Gastroesophageal sphincter (tissue), 4 donors: ENCODE measurements at places on chromosomes 5 and 9.

GRCh38 chr9:114059047-114059803, 18.9 kb downstream of the AMBP start:
- ATAC-seq: no peak

DNA sequence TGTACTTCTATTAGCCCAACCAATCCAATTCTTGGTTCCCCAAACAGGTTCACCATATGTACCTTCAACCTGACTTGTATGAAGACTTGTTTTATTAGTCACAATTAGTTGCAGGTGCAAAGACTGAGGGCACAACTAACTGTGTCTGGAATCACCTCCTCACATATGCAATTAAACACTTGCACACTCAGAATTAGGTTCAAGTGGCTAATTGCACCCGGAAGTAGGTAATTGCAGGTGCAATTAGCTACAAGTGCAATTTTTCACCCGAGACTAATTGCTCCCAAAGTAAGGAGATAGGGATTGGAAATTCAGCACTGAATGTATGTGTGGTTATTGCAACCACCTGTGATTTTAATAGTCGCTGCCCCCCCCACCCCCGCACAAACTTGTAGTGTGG, 338.9 kb downstream of the ZSWIM6 start:
- ATAC-seq: no peak

GRCh38 chr9:98892288-98892687, 51.4 kb upstream of the COL15A1 start:
- ATAC-seq: no peak

DNA sequence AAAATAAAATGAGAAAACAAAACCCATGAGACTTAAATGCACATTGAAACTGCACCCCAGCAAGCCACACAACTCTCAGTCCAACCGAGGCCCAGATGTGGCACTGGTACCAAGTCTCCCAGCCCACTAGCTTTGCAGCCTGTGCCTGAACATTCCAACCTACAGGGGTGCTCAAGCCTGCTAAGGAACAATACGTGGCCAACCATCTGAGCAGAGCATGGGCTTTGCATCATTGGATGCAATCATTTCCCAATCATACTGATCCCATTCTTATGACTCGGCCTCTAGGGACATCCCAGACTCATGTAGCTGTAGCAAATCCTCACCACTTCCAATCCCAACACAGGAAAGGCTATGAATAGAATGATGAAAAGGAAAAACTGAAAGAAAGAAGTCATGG, 297.2 kb downstream of the SPOCK1 start:
- peak; percentile 92 for ATAC-seq

- peak; percentile 17 for ATAC-seq
These were observed 627 bp downstream of the ARRDC1 start for GRCh38 chr9:137606005-137606621.

DNA sequence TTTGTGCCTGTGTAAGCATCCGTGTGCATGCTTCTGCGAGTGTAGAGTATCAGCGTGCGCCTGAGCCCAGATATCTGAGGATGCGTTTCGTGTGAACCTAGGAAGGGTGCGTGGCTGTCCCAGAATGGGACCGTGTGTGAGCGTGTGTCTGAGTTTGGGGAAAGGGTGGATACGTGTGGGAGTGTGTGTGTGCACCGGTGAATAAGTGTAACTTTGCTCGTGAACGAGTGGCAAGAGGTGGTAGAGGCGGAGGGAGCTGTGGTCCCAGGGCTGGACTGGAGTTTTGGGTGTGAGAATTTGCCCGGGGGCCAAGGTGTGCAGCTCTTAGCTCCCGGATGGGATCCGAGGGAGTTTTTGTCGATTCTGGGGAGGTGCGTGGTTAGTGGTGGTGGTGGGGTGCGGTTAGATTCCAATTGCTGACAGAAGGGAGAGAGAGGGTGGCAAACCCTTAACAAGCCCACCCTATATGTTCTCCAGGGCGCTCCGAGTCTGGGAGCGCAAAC, 686 bp upstream of the COL27A1 start:
- ATAC-seq: no peak

GRCh38 chr9:3398232-3398648, 127.6 kb downstream of the RFX3 start:
- no peak for ATAC-seq

- no peak for ATAC-seq
These were observed 186.7 kb downstream of the MSX2 start for GRCh38 chr5:174911118-174911517.

- ATAC-seq: no peak
These were observed 45.3 kb downstream of the PTPN3 start for GRCh38 chr9:109452761-109453160.

DNA sequence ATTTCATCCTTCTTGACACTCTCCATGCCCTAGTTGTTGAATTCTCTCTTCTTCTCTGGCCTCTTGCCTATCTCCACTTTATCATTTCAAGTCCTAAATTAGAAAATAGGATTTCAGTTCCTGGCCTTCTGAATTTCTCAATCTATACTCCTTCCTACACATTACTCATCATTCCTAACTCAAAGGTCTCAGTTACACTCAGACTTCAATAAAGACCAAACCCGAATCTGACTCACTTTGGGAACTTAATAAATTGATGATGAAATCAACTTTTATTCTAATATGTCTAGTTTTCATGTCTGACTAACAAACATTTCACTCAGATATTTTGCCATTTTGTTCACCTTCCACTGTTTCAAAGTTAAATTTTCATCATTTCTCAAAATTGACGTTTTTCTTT, 113.6 kb upstream of the TSLP start:
- ATAC-seq: no peak

GRCh38 chr5:82167372-82167935, 110.7 kb downstream of the RPS23 start:
- ATAC-seq: no peak

DNA sequence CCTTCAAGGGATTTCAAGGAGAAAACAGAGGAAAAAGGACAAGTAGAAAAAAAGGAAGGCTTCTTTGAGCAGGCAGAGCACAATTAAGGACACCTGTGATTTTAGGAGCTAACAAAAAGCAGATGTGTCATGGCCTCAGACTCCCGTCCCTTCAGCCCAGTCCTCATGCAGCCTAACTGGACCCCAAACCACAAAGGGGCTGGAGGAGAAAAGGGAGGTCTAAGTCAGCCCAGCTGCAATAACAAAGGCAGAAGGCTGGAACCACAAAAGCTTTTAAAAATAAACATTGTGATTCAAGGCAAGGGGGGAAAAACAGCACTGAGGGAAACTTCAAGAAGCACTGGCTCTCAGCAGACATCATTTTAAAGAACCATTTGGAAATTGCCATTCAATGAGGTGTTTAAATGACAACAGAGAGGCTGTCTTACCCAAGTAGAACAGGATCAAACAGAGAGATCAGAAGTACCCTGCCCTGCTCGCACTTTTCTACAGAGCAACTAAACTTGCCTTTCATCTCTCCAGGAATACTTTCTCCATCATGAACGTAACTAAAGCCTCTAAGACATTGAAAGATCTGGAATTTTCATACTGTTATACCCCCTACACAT, 89.3 kb downstream of the SEMA5A start:
- ATAC-seq: no peak

DNA sequence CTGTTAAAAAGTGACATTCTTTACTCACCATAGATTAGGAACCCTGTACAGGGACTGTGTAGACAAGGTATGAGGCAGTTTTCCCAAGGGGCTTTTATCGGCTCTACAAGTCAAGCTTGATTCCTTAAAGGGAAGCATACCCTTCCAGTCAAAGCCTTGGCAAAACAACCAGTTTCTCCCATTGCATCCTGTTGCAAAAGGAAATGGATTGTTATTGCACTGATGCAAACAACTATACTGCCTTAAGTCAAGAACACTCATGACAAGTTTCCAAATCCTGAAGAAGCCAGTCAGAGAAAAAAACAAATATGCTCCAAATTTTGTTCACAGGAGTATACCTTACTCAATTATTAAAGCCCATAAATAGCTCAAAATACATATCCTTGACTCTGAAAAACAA, 67.5 kb downstream of the RGMB start:
- ATAC-seq: no peak

GRCh38 chr5:939368-939767, 46.7 kb downstream of the TRIP13 start:
- no peak for ATAC-seq

DNA sequence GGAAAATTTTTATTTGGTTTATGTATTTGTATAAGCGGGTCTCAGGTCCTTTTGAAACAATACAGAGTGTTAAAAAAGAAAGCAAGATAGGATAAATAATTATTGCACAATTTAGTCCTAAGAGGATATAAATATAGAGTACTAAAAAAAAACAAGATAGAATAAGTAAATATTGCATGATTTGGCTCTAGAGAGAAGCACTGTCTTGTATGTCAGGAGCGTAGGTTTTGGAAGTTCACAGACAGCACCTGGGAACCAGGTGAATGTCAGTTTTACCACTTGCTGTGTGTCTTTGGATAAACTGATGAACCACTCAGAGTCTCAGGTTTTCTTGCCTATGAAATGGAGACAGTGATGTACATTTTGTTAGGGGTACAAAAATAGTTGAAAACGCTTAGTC, 266.2 kb upstream of the ADAMTSL1 start:
- ATAC-seq: no peak

- ATAC-seq: no peak
These were observed 196.2 kb upstream of the RAI14 start for GRCh38 chr5:34459908-34460307.

DNA sequence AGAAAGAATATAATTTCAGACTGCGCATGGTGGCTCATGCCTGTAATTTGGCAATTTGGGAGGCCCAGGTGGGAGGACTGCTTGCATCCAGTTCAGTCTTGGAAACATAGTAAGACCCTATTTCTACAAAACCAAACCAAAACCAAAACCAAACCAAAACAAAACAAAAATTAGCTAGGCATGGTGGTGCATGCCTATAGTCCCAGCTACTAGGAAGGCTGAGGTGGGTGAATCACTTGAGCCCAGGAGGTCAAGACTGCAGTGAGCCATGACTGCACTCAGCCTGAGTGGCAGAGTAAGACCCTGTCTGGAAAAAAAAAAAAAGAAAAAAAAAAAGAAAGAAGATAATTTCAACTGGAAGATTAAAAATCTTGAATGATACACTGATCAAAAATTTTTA, 137.0 kb upstream of the ACOT12 start:
- no peak for ATAC-seq

DNA sequence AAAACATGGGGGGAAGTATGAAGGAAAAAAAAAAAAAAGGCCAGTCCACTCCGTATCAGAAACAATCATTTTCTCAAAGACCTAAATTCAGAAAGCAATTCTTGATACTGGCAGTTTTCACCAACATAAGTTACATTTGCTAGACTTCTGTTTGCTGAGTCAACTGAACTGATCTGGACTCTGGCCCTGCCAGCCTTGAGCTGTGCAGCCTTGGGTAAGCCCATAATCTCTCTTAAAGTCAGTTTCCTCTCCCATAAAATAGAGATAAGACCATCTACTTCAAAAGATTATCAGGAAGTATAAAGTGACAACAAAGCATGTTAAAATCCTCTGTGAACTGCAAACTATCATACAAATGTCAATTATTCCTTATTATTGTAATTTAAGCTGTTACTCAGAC, 106.8 kb downstream of the MAPKAP1 start:
- no peak for ATAC-seq

DNA sequence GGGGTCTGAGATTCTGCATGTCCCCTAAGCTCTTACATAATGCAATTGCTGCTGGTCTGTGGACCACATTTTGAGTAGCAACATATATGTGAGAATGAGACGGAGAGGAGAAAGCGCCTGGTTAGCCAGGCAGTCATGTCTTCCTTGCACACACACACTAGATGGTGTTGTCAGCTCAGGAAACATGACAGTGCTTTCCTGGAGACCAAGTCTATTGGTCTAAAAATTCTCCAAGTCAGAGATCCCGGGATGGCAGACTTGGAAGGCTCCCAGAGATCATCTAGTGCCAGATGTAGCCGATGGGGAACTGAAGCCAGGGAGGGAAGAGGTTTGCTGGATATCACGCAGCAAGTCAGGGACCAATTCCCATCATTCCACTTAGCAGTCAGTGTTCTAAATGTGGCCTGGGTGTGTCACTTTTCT, 53.4 kb downstream of the GALNT12 start:
- ATAC-seq: peak; percentile 77

GRCh38 chr5:92050970-92051369, 667.9 kb upstream of the ARRDC3 start:
- ATAC-seq: no peak

- peak; percentile 82 for ATAC-seq
These were observed 5.2 kb upstream of the SLC22A5 start for GRCh38 chr5:132364319-132364718.

- ATAC-seq: no peak
These were observed 227.0 kb downstream of the ENC1 start for GRCh38 chr5:74413403-74414048.

DNA sequence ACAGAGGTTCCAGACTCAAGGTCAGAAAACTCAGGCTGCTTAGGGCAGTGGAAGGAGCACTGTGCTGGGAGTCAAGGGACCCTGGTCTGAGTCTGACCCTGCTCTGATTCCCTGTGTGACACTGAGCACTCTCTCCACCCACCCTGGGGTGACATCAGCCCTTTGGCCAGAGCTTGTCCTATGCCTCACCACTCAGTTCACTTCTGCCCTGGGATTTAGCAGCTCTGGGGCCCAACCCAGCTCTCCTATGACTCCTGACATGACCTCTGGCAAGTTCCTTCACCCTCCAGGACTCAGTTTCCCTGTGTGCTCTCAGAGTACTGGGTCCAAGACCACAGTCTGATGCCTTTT, 63.9 kb downstream of the FAM114A2 start:
- peak; percentile 25 for ATAC-seq

DNA sequence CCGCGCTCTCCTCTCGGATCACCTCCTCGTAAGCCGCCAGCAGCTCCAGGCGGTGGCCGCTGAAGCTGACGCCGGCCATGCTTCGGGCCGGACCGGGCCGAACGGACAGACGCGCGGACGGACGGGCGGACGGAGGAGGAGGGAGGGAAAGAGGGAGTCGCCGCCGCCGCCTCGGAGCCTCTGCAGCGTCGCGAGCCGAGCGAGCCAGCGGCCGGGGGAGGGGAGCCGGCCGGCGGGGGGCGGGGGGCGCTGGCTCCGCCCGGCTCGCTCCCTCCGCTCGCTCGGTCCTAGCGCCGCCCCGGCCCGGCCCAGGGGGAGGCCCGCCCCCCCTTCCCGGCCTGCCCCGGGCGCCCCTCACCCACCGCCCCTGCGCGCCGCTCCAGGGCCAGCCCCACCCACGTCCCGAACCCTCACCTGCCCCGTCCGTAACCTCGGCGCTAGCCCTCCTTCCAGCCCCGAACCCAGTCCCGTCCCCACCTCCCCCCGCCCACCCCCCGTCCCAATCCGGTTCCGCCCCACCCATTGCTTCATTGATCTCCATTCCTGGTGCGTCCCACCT, at the start of gene DBN1:
Gene DBN1 (minus strand): TSS at position 192 of the 559 bp plus-strand sequence. CDS start 113 bp downstream, at position 79.
- ATAC-seq: peak; percentile 65

- no peak for ATAC-seq
These were observed 42.3 kb downstream of the SNCAIP start for GRCh38 chr5:122354293-122354692.

DNA sequence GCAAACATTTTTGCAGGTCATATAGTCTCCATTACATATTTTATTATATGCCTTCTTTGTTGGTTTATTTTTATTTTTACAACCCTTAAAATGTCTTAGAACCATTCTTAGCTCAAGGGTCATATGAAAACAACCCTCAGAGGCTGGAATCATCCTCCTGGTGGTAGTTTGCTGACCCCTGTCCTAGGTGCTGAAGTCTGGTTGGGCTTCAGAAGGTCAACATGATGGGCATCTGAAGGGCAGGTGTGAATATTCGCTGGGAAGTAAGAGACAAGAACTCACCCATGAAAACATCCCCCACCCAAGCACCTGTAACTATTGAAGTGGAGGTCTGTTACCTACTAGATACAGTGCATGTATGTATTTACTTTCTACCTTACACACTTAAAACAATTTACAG, 75.4 kb downstream of the OSMR start:
- no peak for ATAC-seq

- ATAC-seq: peak; percentile 93
These were observed 50.4 kb upstream of the STXBP1 start for GRCh38 chr9:127561491-127562278.

GRCh38 chr9:133102190-133103021, 18.6 kb downstream of the RALGDS start:
- no peak for ATAC-seq
